ENCODE measurements at places on chromosomes 3 and 15. TPM values are rescaled to one million over a fixed set of nuclear protein-coding genes. Genes with fewer than 3 reads are reported as not detected.

- DNase-seq: no peak
Measured at GRCh38 chr3:178618197-178618596, 82.0 kb downstream of the KCNMB2 start.

DNA sequence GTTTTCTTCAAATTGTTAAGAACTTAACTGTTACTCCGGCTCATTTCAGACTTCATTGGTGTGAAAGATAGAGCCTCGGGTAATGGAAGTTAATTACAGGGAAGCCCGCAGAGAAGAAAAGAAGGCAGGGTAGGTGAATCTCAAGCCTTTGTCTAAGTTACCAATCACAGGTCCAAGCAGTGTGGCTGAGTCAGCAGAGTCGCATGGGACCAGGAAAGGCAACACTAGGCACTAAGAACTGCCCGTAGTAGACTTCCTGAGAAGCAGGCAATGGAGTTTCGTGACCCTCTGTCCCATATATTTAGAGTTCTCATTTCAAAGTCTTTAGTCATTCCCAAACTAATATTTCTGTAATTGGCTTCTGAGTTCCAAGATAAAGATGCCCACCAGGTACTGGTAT is 122.9 kb upstream of the STT3B start:
- DNase-seq: no peak

DNA sequence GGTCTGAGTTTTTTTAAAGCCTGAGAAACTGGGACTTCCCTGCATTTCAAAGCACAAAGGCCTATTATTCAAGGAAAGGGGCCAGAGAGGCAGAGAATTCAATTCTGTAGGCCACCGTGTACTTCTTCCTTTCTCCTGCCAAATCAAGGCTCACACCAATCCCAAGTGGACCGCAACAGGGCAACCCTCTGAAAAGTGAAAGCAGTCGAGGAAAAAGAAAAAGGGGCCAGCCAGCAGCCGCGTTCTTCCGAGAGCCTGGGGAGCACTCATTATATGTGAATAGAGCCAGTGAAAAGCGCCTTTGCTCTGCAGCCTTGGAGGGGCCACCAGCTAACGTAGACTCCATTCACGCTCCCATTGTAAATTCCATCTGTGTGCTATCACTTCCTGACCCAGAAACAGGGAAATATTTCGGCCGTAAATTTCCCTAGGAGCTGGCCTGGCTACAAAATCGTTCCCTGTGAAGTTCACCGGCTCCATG is 45.9 kb upstream of the THUMPD3 start:
- peak; percentile 55 for DNase-seq

- no peak for DNase-seq
Measured at GRCh38 chr3:58202917-58203360, 7.8 kb downstream of the DNASE1L3 start.

- DNase-seq: no peak
Measured at GRCh38 chr3:186742618-186743380, 25.6 kb downstream of the KNG1 start.

The NCEH1 gene
- total RNA-seq: 2.3 TPM

The NDUFB4 gene
- 217 TPM for total RNA-seq
